ENCODE measurements at places on chromosomes 1 and 21.

GRCh38 chr1:114349891-114350605 is 161.0 kb downstream of the TRIM33 start:
- DNase-seq, result no peak

GRCh38 chr1:25037174-25038074 is 107.3 kb upstream of the RUNX3 start:
- peak; percentile 28 for DNase-seq

DNA sequence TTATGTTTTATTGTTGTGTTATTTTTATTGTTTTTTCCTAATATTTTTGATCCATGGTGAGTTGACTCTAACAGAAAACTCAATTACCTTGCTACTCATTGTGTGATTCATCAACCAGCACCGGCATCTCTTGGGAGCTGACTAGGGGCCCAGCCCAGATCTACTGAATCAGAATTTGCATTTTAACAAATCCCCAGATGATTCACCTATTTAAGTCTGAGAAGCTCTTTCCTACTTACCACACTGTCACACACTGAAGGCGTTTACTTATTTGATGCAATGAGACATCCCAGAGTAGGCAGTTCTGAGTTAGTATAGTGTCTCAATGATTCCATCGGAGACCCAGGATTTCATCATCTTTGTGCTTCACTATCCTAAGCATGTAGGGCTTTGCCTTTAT is 416.6 kb downstream of the RWDD3 start:
- DNase-seq, result no peak

GRCh38 chr1:44249543-44249942 is 36.3 kb downstream of the DMAP1 start:
- no peak for DNase-seq

DNA sequence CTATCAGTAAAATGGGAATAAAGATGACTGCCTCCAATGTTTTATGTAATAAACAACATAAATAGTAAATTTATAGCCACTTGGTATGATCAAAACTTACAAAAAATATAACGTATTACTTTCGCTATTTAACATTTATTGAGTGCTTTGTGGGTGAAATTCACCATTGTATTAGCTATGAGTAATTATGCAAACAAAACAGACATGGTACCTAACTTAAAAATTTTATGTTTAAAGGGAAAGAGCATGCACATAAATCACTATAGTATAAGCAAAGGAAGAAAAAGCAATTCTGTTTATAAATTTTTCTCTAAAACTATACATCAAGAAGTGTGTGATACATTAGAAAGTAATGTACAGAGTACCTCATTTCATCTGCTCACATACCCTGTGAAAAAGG is 1046.2 kb downstream of the NCAM2 start:
- no peak for DNase-seq

GRCh38 chr1:54645806-54646676 is 4.5 kb downstream of the MROH7 start:
- no peak for DNase-seq

DNA sequence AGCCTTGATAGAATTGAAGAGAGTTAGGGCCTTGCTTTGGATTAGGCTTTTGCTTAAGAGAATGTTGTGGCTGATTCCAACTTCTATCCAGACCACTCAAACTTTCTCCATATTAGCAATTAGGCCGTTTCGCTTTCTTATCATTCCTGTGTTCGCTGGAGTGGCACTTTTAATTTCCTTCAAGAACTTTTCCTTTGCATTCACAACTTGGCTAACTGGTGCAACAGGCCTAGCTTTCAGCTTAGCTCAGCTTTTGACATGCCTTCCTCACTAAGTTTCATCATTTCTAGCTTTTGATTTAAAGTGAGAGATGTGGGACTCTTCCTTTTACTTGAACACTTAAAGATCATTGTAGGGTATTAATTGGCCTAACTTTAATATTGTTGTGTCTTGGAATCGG is 183.6 kb upstream of the L1TD1 start:
- DNase-seq, result no peak

DNA sequence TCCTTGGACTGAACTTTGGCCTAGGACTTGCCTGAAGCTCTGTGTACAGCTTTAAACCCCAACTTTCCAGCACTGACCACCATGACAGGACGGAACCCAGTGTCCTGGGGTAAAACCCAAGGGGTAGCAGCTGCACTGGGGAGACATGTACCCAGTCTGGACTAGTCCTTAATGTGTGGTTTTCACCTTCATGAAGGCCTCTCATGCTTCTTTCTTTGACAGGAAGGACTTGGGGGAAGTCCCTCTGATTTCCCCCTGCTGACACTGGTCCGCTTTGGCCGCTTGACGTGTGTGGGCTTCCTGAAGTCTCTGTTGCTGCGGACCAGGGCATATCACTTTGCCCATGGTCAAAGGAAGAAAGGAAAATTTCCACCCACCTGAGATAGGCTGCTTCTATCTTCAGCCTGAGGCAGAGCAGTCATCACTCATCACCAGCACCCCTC is 66.3 kb upstream of the PRDX6 start:
- no peak for DNase-seq

DNA sequence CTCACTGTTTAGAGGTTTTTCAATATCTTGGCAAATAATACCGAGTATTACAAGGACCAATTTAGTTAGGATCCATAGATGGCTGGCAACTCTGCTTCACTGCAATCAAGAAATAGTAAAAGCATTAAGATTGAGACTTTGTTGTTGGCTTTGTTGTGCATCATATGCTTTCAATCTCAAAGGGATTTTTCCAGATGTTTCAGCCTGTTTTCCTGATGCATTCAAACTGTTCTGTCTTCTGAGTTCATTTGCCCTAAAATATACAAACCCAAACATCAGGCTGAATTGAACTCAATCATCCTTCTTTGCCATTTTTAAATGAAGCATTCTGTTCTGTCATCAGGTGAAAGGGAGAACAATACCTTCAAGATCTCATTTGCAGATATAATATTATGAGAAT is 248.7 kb downstream of the TTLL7 start:
- DNase-seq, result no peak

GRCh38 chr1:1124786-1125642 is 9.1 kb upstream of the C1orf159 start:
- DNase-seq, result no peak

GRCh38 chr1:117433943-117434342 is 66.7 kb downstream of the MAN1A2 start:
- DNase-seq, result no peak

- DNase-seq, result no peak
These were observed 81.8 kb upstream of the ERRFI1 start for GRCh38 chr1:8107897-8108296.

GRCh38 chr1:71377886-71378285 is 297.1 kb upstream of the ZRANB2 start:
- no peak for DNase-seq

DNA sequence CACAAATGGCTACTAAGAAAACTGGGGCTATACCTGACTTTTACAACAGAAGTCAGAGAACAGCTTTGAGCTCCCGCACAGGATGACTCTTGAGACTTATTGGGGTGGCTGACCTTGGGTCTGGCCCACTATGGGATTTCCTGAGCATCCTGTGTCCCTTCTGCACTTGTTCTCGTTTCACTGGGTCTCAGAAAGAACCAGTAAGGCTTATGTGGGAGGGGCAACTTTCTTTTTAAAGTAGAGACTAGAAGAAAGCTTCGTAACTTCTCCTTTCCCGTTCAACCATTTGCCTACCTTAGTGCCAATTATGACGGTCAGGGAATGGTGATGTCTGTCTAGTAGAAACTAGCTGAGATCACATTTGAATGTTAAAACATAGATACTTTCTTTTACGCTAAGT is 59.5 kb upstream of the C1orf105 start:
- DNase-seq, result no peak

Measured in activated CD8-positive, alpha-beta memory T cell treated with anti-CD3 and anti-CD28 coated beads for 1 hour (primary cell).